NCI-H1930 (cell line): ENCODE measurements at places on chromosomes 2 and 18.

DNA sequence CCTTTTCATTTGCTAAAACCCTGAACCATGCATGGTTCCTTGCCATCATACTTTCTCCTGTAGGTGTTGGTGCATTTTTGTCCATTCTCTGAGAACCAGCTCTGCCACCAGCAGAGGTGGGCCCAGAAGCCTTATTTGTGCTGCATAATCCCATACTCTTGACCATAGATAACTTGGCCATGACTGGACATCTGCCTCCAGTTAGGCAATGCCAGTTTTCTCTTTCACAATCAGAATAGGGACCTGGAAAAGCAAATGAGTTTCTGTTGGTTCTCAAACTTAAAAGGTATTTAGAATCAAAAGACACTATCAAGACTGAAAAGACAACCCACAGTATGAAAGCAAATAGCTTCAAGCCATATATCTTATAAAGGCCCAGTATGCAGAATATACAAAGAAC lies 167.3 kb downstream of the MAIP1 start:
- DNase-seq: no peak

- no peak for DNase-seq
Observed at GRCh38 chr2:162840598-162841246, 2.2 kb upstream of the KCNH7 start.

DNA sequence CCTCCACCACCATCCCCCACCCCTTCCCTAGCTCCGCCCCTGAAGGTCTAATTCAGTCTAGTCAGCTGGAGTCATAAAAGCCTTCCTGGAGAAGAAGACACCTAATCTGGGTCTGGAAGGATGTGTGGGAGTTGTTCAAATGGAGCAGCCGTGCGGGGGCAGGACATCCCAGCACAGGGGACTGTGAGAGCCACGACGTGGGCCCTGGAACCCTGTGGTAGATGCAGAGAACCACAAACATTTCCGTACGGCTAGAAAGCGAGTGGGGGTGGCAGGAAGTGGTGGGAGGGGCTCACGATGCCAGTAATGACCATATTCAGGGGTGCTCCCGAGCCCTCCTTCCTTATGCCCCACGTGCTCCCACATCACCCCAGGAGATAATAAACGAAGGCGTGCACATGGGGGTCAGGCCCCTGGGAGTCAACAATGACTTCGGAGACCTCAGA lies 20.9 kb upstream of the COL6A3 start:
- no peak for DNase-seq

DNA sequence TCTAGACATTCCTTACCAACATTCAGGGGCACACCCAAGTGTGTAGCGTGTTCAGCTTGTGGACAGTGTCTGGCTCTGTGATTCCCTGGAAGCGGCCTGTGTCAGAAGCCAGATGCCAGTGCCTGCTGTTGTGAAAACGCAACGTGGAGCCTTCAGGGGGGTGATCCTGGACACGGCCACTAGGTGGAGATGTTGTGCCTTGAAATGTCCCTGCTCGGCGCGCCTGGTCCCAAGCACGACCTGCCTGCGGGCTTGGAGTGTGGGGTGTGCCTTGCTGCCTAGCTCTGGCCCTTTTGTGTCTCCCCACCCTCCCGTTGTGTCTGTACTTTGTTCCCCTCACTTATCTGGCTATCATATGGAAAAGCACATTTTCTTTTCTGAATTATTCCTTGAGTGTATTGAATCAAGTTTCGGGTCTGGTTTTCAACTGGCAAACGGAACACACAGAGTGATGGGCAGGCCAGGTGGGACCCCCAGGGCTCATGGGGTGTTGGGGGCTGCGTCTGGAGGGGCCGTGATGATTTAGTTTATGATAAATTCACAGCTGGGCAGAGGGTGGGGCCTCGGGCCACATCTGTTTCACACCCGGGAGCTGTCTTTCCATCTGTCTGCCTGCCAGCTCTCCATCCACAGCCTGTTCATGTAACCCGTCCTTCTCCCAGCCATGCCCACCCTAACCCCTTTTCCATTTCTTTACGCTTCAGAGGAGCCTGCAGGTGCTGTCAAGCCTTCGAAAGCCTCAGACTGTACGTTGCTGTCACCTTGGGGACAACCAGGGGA lies 95.5 kb downstream of the DYSF start:
- DNase-seq: no peak

DNA sequence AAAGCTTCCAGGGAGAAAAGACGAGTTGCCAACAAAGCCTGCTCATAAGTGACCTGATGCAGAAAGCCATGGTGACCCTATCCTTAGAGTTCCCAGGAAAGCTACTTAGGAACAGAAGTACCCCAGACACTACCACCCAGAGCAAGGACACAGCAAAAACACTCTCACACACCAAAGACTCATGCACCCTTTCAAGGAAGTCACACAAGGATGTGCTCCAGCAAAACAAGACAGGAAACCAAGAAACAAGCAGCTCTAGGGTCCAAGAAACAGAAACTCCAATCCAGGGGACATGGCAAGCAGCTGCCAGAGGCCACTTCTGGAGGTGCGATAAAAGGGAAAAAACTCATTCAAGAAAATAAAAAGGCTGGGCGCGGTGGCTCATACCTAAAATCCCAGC lies 5.7 kb downstream of the KIF1A start:
- no peak for DNase-seq

GRCh38 chr2:168328421-168328820 lies 81.0 kb upstream of the STK39 start:
- DNase-seq: no peak

GRCh38 chr2:191049728-191050639 lies 36.0 kb upstream of the STAT1 start:
- no peak for DNase-seq

- DNase-seq: no peak
Observed at GRCh38 chr2:150548527-150548926, 61.1 kb upstream of the RND3 start.

DNA sequence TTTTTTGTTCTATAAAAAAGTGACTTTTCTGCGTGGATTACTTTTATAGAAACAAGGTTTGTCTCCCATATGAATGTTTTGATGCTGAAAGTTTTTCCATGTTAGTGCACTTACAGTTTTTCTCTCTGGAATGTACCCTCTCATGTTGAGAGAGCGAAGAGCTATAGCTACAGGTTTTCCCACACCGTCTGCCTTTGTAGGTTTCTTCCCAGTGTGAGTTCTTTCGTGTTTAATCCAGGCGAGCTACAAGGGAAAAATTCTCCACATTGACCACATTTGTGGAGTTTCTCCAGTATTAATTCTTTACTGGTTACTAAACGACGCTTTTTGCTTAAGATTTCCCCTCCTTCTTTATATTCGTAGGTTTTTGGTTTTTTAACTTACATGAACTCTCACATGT lies 85.1 kb downstream of the ACSL3 start:
- no peak for DNase-seq

- no peak for DNase-seq
Observed at GRCh38 chr18:51537487-51537886, 340.0 kb upstream of the MEX3C start.
